SK-N-SH (cell line): ENCODE measurements at places on chromosomes 4 and X.

- no peak overlapping the region; the same call in 1 of the 2 replicates for H3K27ac ChIP-seq
- peaks cover 9% of the 10 kb centered on the region for H3K36me3 ChIP-seq
- no peaks in the 10 kb centered on the region; the same call in 1 of the 2 replicates for H3K4me1 ChIP-seq
- no peaks in the 10 kb centered on the region for H3K27me3 ChIP-seq
- no peak overlapping the region for H3K4me3 ChIP-seq
These were observed 53.3 kb downstream of the CAMK2D start for GRCh38 chr4:113708250-113708649.

DNA sequence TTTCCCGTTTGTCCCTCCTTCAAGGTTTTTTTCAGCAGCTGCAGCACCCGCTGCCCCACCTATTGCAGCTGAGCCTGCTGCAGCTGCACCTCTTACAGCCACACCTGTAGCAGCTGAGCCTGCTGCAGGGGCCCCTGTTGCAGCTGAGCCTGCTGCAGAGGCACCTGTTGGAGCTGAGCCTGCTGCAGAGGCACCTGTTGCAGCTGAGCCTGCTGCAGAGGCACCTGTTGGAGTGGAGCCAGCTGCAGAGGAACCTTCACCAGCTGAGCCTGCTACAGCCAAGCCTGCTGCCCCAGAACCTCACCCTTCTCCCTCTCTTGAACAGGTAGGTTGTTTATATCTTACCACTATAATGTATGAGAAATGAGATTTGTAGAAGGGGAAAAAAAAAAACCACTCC, 4.5 kb downstream of the PRR27 start:
- no peaks in the 10 kb centered on the region for H3K27me3 ChIP-seq
- no peaks in the 10 kb centered on the region for H3K4me1 ChIP-seq
- H3K4me3 ChIP-seq: no peak overlapping the region
- no peak for DNase-seq

- no peak overlapping the region for H3K27ac ChIP-seq
- H3K4me1 ChIP-seq: no peaks in the 10 kb centered on the region
- DNase-seq: no peak
- H3K4me3 ChIP-seq: no peak overlapping the region
These were observed 143.9 kb downstream of the GLRA2 start for GRCh38 chrX:14673236-14673635.

DNA sequence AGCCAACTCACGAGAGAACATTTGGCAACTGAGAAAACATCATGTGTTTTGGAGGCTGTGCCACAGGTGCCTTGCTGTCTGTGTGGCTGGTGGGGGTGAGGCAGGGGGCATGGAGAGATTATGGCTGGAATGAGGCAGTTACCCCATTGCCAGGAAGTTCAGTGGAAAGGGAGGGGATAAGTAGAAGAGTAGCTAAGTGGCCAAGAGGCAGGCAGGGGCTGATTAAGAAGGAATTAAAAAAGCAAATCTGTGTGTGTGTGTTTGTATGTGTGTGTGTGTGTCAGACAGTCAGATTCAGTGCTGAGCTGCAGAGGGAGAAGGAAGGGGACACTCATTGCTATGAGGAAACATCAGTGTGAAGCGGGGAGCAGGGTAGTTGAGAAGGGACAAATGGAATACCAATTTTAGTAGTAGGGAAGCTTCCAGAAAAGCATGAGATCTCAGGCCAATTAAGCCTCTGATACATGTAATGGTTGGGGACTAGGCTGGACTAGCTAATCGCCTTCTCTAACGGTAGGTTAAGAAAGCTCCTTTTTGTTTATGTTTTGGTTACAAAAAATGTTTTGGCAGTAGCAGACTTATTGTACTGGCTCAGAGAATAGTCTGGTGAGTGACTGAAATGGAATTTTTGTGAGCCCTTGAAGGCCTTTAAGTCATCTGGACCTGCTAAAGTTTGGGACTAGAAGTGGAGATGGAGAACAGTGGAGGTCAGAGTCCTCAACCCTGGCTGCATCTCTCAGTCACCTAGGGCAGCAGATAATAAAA, 18.5 kb downstream of the TMEM164 start:
- peaks cover 5% of the 10 kb centered on the region; the same call in 1 of the 2 replicates for H3K36me3 ChIP-seq
- no peak overlapping the region for H3K4me3 ChIP-seq
- H3K27me3 ChIP-seq: no peaks in the 10 kb centered on the region

- H3K4me1 ChIP-seq: no peaks in the 10 kb centered on the region
- no peaks in the 10 kb centered on the region for H3K27me3 ChIP-seq
- H3K36me3 ChIP-seq: no peaks in the 10 kb centered on the region
- no peak overlapping the region for H3K27ac ChIP-seq
These were observed 97.3 kb upstream of the GRIA3 start for GRCh38 chrX:123086768-123087167.

GRCh38 chrX:30027636-30028035, 187.7 kb upstream of the MAGEB2 start:
- no peaks in the 10 kb centered on the region for H3K36me3 ChIP-seq
- no peak for DNase-seq
- no peaks in the 10 kb centered on the region for H3K27me3 ChIP-seq
- no peak overlapping the region for H3K4me3 ChIP-seq

GRCh38 chr4:88147799-88148217, 10.6 kb downstream of the ABCG2 start:
- no peak for DNase-seq
- no peaks in the 10 kb centered on the region for H3K4me1 ChIP-seq
- no peaks in the 10 kb centered on the region for H3K36me3 ChIP-seq
- H3K27me3 ChIP-seq: no peaks in the 10 kb centered on the region
- H3K4me3 ChIP-seq: no peak overlapping the region

DNA sequence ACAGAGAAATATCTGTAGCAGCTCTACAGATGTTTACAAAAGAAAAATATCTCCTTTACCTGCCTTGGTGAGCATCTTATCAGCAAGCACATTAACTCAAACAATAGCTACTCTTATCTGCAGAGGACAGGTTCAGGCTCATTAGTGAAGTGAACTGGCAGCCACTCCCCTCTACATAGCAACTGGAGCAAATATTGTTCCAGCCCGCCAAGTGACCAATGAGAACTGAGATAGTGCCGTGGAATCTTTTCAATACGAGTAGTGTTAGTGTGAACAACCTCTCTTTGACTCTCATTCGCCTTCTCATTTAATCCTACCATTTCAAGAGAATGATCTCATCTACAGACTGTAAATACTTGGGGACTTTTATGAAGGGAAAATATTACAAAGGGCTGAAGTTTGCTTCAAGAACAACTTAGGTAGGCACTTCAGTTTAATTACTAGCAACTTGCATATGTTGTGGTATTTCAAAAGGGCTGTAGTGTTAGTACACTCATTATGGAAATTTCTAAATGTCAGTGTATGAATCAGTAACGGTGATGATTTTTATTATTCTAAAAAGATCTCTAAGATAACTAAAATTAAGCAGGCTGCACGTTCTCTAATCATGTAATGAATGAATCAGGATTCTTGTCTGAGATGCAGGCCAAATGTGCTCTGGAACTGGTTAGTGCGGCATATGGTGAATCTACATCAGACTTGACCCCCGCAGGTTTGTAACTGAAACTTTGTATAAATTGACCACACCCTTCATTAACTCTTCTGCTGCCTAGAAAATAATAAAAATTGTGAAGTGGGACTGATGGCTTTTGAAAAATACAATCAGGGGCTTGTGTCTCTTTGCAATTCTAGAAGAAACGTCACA, 72.4 kb downstream of the PALLD start:
- no peaks in the 10 kb centered on the region for H3K27me3 ChIP-seq
- H3K4me1 ChIP-seq: peaks cover 13% of the 10 kb centered on the region
- H3K4me3 ChIP-seq: no peak overlapping the region
- peak overlapping the region; percentile 39 for H3K27ac ChIP-seq
- DNase-seq: no peak

DNA sequence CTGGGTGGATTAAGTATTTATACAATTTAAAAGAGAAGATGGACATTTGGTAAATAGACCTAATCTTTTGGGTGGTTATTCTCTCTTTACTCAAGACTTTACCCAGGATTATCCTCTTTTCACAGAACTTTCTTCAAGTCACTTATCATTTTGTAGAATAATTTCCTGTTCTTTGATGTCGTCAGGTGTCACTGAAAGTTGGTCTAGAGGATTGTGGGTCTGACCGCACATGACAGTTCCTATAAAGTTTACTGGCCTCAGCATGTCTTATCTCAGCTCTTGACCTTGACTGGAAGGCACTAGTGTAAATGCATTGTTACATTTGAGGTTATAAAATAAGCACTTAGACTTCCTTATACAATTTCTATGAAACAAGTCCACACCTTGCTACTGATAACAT, 139.9 kb upstream of the SLC4A4 start:
- H3K4me1 ChIP-seq: no peaks in the 10 kb centered on the region
- no peak overlapping the region for H3K27ac ChIP-seq
- no peak overlapping the region for H3K4me3 ChIP-seq
- DNase-seq: no peak
- H3K27me3 ChIP-seq: peaks cover 19% of the 10 kb centered on the region; the same call in 1 of the 2 replicates

DNA sequence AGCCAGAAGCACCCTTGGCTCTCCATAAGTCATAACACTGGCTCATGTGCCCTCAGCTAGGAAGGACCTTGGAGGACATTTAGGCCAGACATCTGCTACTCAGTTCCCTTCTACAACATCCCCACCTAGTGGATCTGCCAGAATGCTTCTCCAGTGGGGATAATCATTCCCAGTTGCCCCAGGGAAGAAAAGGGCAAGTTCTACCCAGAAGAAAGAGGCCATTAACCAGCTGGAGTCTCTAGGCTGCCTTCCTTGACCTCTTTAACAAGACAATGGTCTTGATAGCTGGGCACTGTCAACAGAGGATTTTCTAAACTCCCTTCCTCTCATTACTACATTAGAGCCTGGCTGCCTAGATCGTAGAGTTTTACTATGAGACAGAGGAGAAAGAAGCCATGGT, 42.0 kb downstream of the LGI2 start:
- no peak overlapping the region for H3K27ac ChIP-seq
- no peaks in the 10 kb centered on the region for H3K4me1 ChIP-seq
- no peak for DNase-seq
- H3K27me3 ChIP-seq: no peaks in the 10 kb centered on the region; the same call in 1 of the 2 replicates

- H3K36me3 ChIP-seq: no peaks in the 10 kb centered on the region
- DNase-seq: no peak
- no peak overlapping the region for H3K27ac ChIP-seq
- no peaks in the 10 kb centered on the region for H3K4me1 ChIP-seq
- no peaks in the 10 kb centered on the region for H3K27me3 ChIP-seq
These were observed 854.5 kb upstream of the EPHA5 start for GRCh38 chr4:66524781-66525180.

GRCh38 chrX:47503151-47503550, 20.1 kb upstream of the ZNF41 start:
- no peak for DNase-seq
- H3K27ac ChIP-seq: no peak overlapping the region
- H3K4me3 ChIP-seq: no peak overlapping the region
- peaks cover 3% of the 10 kb centered on the region; the same call in 1 of the 2 replicates for H3K4me1 ChIP-seq

GRCh38 chr4:29756966-29757365, 963.2 kb upstream of the PCDH7 start:
- no peak for DNase-seq
- no peaks in the 10 kb centered on the region for H3K27me3 ChIP-seq
- no peak overlapping the region for H3K4me3 ChIP-seq
- no peaks in the 10 kb centered on the region for H3K36me3 ChIP-seq
- H3K27ac ChIP-seq: no peak overlapping the region
- H3K4me1 ChIP-seq: no peaks in the 10 kb centered on the region

DNA sequence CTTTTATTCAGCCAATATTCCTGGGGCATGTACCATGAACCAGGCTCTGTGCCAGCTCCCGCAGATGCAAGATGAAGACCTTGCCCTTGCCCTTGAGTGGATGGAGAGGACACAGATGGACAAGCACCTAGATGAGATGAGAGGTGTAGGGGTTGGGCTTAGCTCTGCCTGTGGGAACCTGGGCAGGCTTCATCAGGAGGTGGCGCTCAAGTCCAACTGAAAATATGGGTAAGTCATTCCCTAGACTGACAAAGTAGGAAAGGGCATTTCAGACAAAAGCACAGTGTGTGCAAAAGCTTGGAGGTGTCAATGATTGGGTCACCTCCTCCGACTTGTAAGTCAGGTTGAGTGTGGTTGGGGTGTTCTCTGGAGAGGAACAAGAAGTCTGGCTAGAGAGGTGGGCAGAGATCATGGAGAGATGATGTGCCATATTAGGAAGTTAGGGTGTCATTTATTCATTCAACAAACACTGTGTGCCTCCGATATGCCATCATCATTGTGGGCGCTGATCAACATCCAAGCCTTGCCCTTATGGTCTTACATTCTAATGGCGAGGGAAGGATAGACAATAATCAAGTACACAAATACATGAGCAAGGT, 64.6 kb downstream of the ANAPC4 start:
- H3K36me3 ChIP-seq: no peaks in the 10 kb centered on the region
- no peak overlapping the region for H3K27ac ChIP-seq
- peak; percentile 52 for DNase-seq
- H3K4me3 ChIP-seq: no peak overlapping the region; the same call in 1 of the 2 replicates
- no peaks in the 10 kb centered on the region for H3K27me3 ChIP-seq
- no peaks in the 10 kb centered on the region; the same call in 1 of the 2 replicates for H3K4me1 ChIP-seq

DNA sequence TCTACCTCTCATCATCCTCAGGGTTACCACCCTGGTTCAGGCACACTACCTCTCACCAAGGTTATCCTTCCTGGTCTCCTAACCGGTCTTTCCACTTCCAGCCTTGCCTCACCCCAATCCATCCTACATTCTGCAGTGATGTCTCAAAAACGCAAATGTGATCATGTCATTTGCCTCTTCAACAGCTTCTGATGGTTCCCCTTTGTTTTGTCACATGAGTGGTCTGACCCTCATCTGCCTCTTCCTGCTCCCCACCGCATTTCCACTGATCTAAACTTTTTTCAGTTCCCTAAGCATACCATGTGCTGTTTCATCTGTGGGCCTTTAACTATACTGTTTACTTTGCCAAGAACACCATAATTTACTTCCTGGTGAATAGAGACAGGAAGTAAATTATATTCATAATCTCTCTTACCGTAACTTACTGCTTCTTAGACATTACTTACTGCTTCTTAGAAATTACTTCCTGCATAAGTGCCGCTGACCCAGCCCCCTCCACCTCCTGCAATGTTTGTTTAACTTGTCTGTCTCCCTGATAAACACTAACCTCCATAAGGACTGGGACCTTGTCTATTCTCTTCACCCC, 27.1 kb upstream of the NSUN7 start:
- H3K27ac ChIP-seq: no peak overlapping the region
- no peak for DNase-seq
- no peaks in the 10 kb centered on the region for H3K27me3 ChIP-seq
- H3K36me3 ChIP-seq: no peaks in the 10 kb centered on the region
- H3K4me1 ChIP-seq: no peaks in the 10 kb centered on the region

DNA sequence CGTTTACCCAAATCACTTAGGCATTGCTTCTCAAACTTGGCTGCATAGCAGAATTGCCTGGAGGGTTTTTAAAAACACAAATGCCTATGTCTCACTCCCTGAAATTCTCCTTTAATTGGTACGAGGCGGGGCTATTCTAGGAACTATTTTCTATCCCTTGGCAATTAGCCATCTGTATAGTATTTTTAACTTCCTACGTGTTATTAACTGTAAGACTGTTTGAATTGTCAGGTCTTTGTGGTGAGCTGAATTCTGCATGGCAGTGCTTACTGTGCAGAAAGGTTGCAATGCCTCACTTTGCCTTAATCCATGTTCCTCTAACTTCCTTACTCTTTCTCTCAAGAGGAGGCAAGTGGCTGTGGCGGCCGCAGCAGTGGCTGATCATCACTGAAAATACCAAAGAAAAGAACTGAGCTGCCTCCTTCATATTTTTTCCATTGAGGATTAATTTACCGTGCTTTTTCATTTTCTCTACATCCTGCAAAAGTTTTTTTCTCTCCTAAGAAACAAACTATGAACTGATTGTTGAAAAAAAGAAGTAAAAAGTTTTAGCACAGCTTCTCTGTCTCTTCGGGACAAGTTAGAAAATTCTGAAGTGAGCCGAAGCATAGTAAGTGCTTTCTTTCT, at the start of gene SHROOM3:
Gene SHROOM3 (plus strand): TSS at position 329 of the 627 bp plus-strand sequence. CDS start 824 bp downstream, outside the sequence.
- H3K27me3 ChIP-seq: no peaks in the 10 kb centered on the region; the same call in 1 of the 2 replicates
- H3K4me3 ChIP-seq: no peak within 1 kb of the TSS
- H3K4me1 ChIP-seq: no peaks in the 10 kb centered on the region

GRCh38 chrX:45077748-45078424, 122.8 kb downstream of the DIPK2B start:
- no peaks in the 10 kb centered on the region for H3K27me3 ChIP-seq
- H3K27ac ChIP-seq: no peak overlapping the region
- peaks cover 39% of the 10 kb centered on the region for H3K36me3 ChIP-seq
- H3K4me3 ChIP-seq: no peak overlapping the region
